Fibroblast of skin of abdomen (primary cell): ENCODE measurements at places on chromosomes 1 and 21.
A peak's percentile ranks its signal among the peaks of the same experiment; 100 is the strongest.

- no peak for DNase-seq
Measured at GRCh38 chr1:40825996-40826395, 36.2 kb downstream of the CITED4 start.

DNA sequence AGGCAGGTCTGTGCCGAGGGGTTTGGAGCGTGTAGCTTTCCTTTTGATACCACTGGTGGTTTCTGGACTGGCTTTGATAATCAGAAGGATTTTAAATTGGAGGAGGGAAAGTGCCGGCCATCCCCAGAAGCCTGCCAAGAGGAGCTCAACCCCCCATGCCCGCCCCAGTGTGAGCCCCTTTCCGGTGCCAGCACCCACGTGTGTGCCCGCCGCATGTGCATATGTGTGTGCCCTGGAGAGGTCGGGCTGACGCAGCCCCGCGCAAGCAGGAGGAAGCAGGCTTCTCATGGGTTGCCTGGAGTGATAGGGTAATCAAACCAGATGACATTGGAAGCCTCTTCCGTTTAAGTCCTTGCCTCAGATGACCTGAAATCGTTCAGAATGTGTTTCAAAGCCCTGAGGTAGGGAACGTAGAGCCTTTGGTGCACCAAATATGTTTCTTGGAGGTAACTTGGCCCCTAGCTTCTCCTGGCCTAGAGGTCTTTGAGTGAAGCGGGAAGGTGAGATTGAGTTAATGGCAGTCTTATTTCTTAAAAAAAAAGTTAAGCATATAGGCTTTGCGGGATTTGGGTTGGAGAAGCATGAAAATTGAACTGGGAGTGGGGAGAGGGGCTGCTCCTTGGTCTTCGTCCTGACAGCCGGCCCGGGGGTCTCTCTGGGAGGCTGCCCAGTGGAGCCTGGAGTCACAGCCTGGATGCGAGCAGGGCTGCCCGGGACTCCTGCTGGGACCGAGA is 34.1 kb upstream of the ARHGEF16 start:
- no peak for DNase-seq

DNA sequence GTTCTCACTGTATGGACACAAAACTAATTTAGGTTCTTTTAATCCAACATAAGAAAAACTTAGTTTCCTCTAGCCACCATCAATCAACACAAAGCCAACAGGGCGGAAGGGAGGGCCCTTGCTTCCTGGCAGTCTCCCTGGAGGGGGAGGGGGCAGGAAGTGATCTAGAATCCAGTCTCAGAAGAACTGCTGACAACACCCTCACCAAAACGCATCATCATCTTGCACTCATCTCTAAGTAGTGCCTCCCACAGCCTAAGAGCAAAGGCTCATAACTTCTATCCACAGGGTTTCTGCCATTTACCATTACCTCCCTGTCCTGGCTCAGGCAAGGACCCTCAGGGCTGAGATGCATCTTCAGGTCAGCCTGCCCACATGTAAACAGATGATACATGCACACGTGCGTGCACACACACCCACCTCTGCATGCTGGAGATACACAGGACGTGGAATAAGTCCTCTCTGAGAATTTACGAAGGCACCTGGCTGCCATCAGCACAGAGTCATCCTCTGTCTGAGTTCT is 20.5 kb downstream of the HIVEP3 start:
- DNase-seq = peak; percentile 87

GRCh38 chr1:29496701-29497100 is 260.4 kb downstream of the PTPRU start:
- no peak for DNase-seq

DNA sequence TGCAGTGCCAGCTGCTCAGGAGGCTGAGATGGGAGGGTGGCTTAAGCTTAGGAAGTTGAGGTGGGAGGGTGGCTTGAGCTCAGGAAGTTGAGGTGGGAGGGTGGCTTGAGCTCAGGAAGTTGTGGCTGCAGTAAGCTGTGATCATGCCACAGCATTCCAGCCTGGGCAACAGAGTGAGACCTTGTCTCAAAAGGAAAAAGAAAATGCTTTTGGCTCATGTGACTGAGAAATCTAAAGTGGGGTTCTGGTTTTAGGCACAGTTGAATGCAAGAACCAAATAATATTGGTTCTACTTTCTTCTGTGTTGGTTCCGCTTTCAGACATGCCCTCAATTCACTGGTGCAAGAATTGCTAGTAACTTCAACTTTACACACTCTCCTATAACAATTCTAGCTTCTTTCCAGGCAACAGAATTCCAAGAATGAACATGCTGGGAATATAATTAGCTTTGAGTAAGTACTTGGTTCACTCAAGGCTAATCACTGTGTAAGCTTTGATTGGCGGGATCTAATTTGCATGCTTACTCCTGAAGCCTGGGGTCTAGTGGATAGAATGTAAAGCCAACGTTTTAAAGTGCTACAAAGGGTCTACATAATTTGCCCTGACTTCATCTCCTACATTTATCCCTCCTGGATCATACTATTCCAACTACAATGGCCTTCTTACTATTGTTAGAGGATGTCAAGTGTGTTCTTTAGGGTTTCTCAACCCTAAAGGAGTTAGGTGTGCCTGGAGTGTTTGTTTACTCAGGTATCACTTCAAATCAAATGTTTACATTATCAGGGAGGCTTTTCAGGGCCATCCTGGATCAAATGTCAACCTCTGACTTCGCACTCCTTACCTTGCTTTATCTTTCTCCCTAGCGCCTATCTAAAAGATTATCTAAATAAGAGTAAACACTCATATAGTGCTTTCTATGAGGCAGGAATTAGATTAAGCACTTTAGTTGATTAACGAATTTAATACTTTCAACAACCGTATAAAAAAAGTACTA is 115.1 kb downstream of the SLC16A1 start:
- DNase-seq = no peak

GRCh38 chr1:230661976-230662375 is 19.7 kb downstream of the COG2 start:
- no peak for DNase-seq

- peak; percentile 95 for DNase-seq
Measured at GRCh38 chr1:234495231-234495990, 16.4 kb upstream of the TARBP1 start.

- DNase-seq = peak; percentile 64
Measured at GRCh38 chr1:54499360-54500106, 48.5 kb upstream of the ACOT11 start.

DNA sequence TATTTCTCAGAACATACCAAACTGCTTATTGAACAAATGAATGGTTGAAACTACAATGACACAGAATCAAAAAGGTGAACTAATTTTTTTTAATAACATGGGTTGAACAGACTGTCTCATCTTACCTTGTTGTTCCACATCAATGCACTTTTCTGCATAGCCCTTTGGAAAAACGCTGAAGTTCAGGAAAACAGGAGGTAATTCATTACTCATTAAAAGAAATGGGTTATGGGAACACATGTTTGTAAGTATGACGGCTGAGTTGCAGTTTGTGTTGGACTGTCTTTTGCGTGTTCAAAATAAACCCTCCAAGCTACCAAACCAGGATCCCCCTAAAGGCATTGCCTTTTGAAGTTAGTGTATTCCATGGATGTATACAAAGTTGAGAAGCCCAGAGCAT is 514.9 kb upstream of the PKN2 start:
- DNase-seq = no peak

- no peak for DNase-seq
Measured at GRCh38 chr1:248737457-248737856, 18.1 kb downstream of the LYPD8 start.

- no peak for DNase-seq
Measured at GRCh38 chr1:47859092-47859743, 138.0 kb downstream of the TRABD2B start.

- DNase-seq = peak; percentile 39
Measured at GRCh38 chr1:53686091-53686964, 52.6 kb downstream of the GLIS1 start.

DNA sequence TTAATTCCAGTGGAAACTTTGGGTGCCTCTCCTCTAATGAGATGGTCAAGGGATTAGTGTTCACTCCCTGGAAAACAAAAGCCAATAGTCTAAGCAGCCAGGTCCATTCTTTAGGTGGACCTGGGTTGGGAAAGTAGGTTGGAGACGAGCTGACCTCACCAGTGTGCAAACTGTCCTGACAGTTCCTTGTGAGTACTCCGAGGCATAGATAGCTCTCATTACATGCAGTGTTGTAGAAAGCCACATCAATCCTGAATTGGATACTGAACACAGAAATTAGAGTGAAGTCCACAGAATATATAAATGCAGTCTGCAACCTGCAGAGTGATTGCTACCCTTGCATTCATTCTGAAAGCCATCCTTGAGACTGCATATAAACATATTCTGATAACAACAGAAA is 675.1 kb upstream of the CXADR start:
- DNase-seq = no peak

DNA sequence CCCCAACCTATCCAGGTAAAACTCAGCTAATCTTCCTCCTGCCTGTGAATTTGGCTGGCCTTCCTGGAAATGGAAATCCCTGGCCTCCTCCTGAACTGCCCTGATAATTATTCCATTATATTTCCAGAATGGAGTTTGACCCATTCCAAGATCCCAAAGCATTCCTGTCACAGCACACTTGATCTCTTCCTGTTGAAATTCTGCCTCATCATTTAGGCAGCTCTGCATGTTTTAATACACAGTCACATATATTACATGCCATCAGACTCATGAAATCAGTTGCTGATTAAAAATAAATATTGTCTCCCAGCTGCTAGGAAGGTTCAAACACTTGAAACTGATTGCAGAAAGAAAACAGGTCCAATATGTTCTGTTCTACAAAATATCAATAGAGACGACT is 148.2 kb upstream of the PALMD start:
- DNase-seq = peak; percentile 15

- DNase-seq = peak; percentile 48
Measured at GRCh38 chr1:50332941-50333594, 90.2 kb downstream of the DMRTA2 start.

- peak; percentile 31 for DNase-seq
Measured at GRCh38 chr1:36411674-36412648, 14.3 kb upstream of the LSM10 start.

GRCh38 chr1:184621260-184621659 is 133.4 kb downstream of the EDEM3 start:
- DNase-seq = peak; percentile 20
